ENCODE measurements at places on chromosomes 7 and 10.

- DNase-seq: no peak
Observed at GRCh38 chr10:68574051-68574450, 13.9 kb downstream of the TET1 start.

DNA sequence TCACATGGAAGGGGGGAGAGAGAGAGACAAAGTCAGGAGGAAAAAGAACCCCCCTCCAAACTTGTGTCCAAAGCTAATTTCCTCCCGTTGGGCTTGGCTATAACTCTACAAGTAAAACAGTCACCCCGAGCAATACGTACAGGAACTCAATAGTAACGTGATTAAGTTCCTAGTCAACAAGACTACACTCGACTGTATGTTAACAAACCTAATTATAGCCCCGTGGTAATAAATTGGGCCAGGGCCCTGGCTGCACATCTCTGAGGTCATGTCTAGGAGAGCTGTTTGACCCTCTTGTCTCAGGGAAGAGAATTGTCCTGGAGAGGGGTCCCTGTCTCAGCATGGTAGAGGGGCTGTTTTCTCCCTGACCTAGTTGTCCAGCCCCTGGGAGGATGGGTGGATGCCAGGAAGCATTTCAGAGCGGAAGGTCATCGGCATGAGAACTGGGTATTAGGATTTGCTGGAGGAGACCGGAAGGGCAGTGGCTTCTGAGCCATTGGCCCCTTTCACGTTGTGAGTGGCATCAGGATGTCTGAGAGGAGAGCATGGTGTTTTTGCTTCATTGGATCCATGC, 60.2 kb upstream of the COMTD1 start:
- DNase-seq: no peak

- no peak for DNase-seq
Observed at GRCh38 chr10:131314148-131314547, 2.6 kb upstream of the TCERG1L start.

DNA sequence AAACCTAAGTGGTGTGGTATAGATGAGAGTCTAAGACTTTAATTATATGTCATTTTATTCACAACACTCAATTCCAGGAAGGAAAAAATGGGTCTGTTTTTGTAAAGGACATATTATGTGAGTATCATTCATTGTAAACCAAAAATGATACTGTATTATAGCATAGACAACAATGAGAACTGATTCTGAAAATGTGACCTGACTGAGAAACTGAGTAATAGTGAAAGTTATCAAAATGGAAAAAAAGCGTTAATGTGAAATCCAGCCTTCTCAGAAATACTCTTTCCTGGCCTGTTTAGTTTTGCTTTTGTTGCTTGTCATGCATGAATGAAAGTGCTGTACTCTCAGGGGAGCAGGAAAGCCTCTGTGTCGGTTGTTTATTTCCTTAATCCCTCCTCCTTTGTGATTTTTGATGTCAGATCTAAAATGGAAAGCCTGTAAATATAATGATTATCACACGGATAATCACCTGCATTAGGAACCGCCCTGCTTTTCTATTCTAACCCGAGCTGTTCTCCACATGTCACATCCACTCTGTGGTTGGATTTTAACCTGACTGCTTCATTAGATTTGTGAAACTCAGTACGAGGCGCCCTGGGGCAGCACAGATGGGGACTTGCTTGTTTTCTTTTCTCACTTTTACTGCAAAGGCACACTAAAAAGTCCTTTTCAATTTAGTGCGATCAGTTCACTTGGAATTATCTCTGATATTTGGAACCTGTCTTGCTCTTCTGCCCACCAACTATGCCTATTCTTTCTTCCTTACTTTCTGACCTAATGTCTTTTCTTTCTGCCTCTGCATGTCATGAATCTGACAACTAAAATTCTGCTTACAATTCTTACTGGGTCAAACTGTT, 240.9 kb upstream of the KAT6B start:
- peak; percentile 33 for DNase-seq

DNA sequence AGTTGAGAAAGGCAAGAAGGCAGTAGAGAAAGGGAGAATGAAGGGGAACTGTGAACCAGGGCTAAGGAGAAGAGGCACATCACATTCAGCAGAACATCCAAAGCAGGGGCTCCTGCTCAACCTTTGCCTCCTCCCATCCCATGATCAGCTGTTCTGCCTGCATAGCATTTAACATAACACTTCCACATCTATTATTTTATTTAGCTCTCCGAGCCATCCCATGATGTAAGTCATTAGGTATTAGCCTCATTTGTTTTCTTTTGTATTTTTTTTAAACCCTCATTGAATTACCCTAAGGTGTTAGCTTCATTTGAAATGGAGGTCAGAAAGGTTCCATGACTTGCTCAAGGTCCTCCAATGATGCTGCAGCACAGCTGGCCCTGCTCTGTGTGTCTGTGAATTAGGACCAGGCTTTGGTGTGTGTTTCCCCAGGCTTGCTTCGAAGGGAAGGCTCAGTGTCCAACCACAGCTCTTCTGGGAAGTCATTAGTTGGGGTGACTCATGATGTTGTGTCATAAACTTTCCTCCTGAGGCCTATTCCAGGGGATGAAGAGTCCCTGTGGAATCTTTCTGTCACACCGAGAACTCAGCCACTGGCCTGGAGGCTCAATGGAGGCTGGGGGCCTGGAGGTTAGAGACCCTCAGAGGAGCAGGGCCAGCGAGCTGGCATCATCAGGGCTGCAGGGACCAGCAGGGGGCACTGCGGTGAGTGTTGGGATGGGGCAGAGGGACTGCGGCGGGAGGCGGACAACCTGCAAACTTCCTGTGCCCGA, 16.5 kb downstream of the NPFFR1 start:
- DNase-seq: no peak

DNA sequence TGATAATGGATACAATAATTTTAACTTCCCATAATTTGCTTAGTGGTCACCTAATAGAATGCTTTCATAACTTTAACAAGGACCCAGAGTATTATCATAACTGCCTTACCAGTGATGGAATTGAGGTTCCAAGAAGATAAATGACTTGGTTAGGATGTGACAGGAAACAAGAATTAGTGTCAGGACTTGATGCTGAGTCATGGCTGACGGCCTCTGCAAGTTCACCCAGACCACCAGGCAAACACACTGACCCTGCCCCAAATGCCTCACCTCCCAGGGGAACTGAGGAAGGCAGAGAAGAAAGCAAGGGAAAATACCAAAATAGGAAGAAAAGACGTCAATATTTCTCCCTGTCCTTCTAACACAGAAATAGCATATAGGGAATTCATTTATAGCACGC, 636.3 kb downstream of the PARD3 start:
- DNase-seq: no peak

- DNase-seq: no peak
Observed at GRCh38 chr10:84850826-84851225, 522.4 kb downstream of the CCSER2 start.

GRCh38 chr7:140364819-140365218, 33.5 kb downstream of the SLC37A3 start:
- no peak for DNase-seq

DNA sequence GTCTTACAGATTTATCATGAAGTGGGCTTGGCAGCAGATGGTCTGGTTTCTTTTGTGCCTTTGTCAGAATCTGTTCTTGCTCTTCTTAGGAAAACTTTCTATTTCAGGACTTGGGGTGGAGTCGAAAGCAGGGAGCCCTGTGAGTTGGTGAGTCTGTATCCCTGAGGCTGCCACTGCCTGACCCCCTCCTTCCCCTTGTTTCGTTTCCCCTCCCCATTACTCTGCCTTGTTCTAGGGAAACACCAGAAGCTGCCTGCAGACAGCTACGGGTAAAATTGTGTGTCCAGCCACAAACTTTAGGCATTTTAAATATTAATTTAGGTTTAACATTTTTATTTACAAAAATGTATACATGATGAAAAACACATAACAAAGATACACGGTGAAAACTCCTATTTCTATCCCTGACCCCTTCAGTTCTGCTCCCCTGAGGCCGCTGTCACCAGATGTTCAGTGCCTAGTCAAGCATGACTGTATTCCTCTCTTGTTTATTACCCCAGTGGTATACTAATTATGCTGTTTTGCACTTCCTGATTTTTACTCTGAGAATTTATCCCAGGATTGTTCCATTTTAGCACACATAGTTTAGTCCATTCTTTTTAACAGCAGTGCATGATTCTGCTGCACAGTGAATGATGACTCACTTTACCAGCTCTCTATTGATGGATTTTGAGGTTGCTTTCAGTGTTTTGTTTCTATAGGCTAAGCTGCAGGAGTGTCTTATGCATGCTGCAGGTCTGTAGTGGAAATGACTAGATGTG, 9.1 kb downstream of the TSPAN14 start:
- no peak for DNase-seq

DNA sequence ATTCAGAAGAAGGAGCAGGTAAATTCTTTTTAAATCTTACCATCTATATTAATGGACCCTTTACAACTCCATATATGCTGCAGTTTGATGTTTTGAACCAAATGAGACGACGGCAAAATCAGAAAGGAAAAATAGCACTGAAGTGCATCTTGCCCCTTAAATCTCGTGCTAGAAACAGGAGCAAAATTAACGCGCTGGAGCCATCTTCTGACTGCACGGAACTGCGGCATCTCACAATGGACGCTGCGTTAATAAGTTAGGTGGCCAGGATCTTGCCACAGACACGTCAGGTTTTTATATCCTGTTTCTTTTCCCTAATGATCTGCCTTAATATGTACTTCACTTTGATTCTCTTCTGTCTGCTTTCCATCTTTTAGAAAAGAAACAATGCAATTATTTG, 354.5 kb downstream of the TFEC start:
- no peak for DNase-seq

- no peak for DNase-seq
Observed at GRCh38 chr10:100516847-100517246, 2.8 kb downstream of the SEC31B start.

GRCh38 chr7:43870316-43870715, 999 bp upstream of the MRPS24 start:
- DNase-seq: no peak

DNA sequence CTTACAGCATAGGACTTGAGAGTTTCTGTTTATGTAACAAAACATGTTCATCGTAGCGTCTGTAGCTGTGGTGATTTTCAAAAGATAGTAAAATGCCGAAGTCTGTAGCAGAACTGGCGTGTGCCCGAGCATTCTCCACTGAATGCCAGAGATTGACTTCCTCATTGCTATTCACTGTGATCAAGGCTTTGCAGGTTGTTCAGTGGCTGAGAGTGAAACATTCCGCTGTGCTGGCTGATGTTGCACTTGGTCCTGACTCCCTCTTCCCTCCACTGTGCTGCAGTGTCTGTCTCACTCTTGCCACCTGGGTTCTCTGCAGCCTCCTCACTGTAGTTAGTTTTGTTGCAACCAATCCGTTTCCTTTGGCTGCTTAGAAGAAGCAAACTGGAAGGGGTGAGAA, 37.6 kb downstream of the FHIP2A start:
- no peak for DNase-seq

DNA sequence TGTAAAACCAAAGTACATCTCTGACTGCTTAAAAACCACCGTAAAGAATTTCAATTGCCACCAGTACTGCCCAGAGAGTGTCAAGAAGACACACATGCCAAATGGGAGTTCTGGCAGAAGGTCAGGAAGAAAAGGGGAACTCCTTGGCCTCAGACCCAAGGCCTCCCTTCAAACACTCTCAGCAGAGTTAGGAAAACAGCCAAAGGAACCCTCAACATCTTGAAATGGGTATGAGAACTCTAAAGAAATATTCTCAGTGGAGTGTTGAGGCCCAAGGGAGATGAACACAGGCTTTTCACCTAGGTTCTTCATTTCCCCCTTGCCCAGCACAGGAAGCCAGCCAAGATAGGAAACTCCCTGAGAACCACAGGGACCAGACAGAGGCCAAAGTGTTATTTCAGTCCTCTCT, 96.1 kb upstream of the ASAH2 start:
- DNase-seq: no peak

DNA sequence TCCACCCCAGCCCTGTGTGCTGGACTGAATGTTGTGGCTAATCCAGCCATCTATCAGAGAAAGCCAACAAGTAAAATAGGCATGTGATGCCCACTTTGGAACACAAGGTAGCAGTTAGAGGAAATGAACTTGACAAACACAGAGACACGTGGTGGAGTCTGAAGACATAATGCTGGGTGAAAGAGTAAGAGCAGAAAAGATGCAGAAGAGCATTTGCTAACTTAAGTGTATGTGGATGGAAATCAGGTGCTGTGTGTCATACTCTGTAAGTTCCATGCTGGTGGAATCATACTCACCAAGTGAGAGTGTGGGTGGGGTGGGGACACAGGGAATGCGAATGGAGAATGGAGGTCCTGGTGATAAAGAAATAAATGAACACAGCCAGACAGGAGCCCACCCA, 22.8 kb downstream of the WDFY4 start:
- no peak for DNase-seq

DNA sequence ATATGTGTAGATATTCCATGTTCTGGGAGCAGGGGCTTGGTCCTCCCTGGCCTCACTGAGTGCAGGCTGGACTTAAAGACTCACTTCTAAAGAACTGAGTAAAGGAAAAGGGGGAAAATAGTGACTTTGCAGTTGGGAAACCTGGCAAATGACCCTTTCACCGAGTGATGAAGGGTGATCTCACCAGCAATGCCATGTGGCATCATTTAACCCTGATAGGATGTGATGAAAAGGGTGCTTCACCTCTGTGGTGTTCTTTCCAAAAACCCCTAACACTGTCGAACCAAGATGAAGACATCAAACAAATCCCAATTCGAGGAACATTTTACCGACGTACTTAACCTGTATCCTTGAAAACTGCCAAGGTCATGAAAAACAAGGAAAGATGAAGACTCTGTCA, 71.9 kb downstream of the AOAH start:
- DNase-seq: no peak

DNA sequence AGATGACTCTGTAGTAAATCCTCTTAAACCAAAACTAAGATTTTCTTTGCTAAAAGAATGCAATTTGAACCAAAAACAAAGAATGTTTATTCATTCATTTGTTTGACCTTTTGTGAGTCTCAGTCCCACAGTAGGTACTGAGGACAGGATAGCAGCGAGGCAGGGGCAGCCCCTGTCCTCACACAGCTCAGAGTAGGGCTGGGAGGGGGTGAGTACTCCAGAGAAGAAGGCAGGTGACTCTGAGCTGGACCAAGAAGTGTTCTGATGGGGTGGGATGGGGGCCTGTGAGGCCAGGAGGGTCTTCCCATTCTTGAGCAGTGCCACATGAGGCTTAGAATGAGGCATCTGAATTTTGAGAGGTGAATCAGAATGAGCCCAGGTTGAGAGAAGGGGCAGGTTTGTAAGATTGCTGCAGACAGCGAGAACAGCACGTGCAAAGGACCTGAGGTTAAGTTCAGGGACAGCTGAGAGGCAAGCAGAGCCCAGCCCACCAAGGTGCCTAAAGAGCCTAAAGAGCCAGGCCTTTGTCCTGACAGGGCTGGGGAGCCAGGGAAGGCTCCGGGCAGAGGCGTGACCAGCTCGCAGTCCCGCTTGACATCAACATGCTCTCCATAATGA, 56.9 kb upstream of the CHST15 start:
- DNase-seq: no peak

DNA sequence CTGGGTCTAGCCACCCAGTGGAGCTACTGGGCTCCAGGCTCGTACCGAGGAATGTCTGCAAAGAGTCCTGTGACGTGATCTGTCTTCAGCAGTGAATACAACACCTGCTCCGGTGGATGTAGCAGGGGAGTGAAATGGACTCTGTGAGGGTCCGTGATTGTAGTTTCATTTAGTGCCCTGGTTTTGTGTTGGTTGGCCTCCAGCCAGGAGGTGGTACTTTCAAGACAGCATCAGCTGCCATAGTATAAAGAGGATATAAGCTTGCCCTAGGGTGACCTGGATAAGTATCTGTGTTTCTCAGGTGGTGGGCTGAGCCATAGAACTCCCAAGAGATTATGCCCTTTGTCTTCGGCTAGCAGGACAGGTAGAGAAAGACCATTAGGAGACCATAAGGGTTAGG, 24.6 kb upstream of the WNT2 start:
- no peak for DNase-seq

- no peak for DNase-seq
Observed at GRCh38 chr10:46236941-46237681, 49.7 kb upstream of the ANTXRL start.

GRCh38 chr7:95318501-95319100, 5.7 kb downstream of the PON1 start:
- no peak for DNase-seq
